ENCODE measurements at places on chromosomes 2 and 18. TPM values are rescaled to one million over a fixed set of nuclear protein-coding genes. Genes with fewer than 3 reads are reported as not detected.

RTP5 gene
- polyA plus RNA-seq, result not detected

ZNF396 gene
- polyA plus RNA-seq, result 0.36 TPM

TMEM200C gene
- polyA plus RNA-seq, result 0.73 TPM

TM4SF20 gene
- 0.12 TPM for polyA plus RNA-seq

RRM2 gene
- polyA plus RNA-seq, result 108 TPM

DQX1 gene
- 0.32 TPM for polyA plus RNA-seq

FAM168B gene
- polyA plus RNA-seq, result 19.1 TPM

INHA gene
- 1.5 TPM for polyA plus RNA-seq

SDC1 gene
- polyA plus RNA-seq, result 16.6 TPM

ST3GAL5 gene
- 3.2 TPM for polyA plus RNA-seq

CYRIA gene
- polyA plus RNA-seq, result 1.7 TPM

UGT1A5 gene
- polyA plus RNA-seq, result not detected

SNORC gene
- polyA plus RNA-seq, result 1.9 TPM

ARHGAP25 gene
- 2.0 TPM for polyA plus RNA-seq

ADCYAP1 gene
- not detected for polyA plus RNA-seq

PTPN4 gene
- 41.6 TPM for polyA plus RNA-seq

DUSP2 gene
- 6.6 TPM for polyA plus RNA-seq

WNT10A gene
- polyA plus RNA-seq, result not detected

EIF2AK3 gene
- 5.9 TPM for polyA plus RNA-seq

CLEC4F gene
- not detected for polyA plus RNA-seq

DTNA gene
- 9.5 TPM for polyA plus RNA-seq

HTR2B gene
- 0.16 TPM for polyA plus RNA-seq

ACMSD gene
- 0.11 TPM for polyA plus RNA-seq

TBR1 gene
- polyA plus RNA-seq, result not detected

ELOA2 gene
- polyA plus RNA-seq, result not detected

CFC1 gene
- polyA plus RNA-seq, result 0.28 TPM

CDH2 gene
- 15.2 TPM for polyA plus RNA-seq

NBEAL1 gene
- 17.6 TPM for polyA plus RNA-seq

PFN4 gene
- polyA plus RNA-seq, result not detected

KCNJ3 gene
- 0.19 TPM for polyA plus RNA-seq

GREB1L gene
- 0.29 TPM for polyA plus RNA-seq

CRACDL gene
- 0.16 TPM for polyA plus RNA-seq

DSG4 gene
- polyA plus RNA-seq, result not detected

UGT1A8 gene
- not detected for polyA plus RNA-seq

EML6 gene
- polyA plus RNA-seq, result 1.6 TPM

TTC39C gene
- polyA plus RNA-seq, result 69.2 TPM
